ENCODE measurements at places on chromosomes 6 and 20.

DNA sequence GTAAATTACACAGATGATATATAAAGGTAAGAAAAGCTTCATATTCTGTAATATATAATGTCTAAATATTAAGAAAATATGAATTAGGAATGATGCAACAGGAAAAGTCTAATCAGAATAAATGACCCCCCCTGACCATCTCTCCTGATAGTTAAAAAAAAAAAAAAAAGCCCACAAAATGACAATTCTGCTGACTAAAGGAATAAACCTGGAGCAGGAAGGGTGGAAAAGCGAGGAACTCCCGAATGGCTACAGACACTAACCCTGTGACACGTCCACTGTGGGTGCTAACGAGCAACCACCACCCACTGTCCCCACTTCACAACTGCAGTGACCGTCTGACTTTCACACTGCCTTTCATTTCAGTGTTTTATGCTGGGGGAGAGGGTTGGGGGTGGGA lies 67.6 kb upstream of the FOXQ1 start:
- DNase-seq: no peak

DNA sequence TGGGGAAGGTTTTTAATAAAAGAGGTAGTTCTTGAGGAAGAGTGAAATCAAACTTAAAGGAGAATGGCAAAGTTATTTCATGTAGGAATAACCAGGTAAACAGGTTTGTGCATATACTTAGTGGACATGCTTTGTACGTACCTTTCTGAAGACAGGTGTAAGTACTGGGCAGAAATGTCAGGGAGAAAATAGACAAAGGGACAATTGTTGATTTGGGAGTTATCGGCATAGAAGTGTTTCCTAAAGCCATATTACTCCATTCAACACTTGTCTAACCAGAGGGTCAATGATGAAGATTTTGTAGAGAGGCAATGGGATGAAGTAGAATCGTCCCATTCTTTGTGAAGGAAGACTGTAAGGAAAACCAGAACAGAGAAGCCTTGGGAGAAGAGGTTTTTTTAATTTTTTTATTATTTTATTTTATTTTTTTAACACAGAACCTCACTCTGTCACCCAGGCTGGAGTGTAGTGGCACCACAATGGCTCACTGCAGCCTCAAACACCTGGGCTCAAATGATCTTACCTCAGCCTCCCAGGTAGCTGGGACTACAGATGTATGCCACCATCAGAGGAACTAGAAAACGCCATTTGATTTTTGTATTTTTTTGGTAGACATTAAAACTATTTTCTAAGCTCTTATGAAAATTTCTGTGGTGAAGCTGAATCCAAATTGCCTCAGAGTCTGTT lies 18.0 kb downstream of the SMAP1 start:
- no peak for DNase-seq

GRCh38 chr6:166772518-166772917 lies 145.5 kb upstream of the RPS6KA2 start:
- no peak for DNase-seq

DNA sequence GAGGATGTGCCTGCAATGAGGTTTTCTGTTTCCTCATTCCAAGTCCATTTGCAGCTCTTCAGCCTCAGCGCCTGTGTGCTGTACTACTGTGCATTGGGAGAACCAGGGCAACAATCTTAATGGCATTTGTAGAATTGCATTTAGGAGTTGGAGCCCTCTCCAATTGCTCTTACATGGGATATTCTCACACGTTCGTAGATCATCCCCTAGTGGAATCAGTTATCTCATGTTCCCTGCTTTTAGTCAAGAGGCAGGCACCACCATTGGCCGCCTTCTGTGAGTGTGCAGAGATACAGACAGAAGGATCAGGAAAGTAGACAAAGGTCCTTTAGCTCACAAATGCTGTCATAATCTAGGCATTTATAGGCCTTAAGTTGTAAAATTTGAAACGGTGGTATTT lies 84.2 kb upstream of the RGS17 start:
- DNase-seq: no peak

DNA sequence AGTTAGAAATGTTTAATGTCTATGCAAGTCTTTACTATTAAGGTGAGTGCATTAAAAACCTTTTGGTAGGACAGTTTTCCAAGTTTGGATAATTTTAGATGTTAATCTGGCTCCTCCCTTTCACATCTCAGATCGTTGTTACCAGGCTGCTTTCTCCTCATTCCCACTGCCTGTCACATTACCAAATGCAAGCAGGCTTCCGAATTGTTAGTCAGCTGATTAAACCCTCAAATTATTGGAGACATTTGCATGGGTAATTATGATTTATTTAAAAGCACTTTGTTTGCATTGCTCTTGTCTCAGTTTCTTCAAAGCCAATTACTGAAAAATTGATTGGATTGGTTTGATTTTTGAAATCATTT lies 816.5 kb downstream of the KIF16B start:
- no peak for DNase-seq

DNA sequence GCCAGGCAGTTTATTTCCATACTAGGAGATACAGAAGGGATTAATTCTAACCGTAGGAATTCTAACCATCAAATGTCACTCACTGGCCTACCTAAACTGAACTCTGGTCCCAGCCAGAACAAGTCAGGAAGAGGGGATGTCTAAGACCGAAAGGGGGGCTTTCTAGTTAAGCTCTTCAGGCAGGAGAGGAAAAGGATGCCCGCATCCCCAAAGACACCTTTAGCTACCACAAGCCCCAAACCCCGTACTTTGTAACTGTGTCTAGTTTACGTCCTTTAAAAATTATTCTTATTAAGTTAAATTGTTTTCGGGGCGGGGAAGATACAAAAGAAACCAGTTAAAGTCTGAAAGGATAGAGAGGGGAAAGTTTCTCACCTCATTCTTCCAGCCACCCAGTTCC lies 1.2 kb upstream of the ZNF76 start:
- no peak for DNase-seq

DNA sequence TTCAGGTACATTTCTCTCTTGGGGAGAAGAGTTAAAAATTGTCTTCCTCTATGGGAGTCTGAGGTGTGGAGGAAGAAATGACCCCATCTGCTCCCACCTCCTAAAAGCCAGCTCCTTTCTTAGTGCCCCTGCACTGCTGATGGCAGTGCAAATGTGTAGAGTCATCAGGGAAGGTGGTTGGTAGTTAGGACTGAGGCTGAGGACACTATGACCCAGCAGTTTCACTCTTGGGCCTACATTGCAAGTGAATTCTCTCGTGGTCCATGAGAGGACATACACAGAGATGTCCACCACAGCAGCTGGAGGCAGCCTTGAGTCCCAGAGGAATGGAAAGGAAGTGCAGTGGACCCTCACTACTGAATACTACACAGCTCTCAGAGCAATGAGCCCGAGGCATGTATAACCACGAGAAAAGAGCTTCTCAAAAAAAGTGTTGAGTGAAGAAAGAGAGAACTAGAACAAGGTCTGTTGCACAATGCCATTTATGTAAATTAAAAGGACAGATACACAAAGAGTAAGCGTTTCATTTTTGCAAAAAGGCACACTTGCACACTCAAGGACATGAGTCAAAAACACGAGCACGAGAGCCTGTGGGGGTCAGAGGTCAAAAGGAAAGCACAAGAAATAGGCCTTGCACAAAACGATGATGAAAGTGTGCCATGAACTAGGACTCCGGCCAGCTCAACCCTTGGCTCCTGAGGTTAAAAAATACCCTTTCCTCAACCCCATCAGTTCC lies 308.2 kb upstream of the PRND start:
- DNase-seq: no peak

- no peak for DNase-seq
These were observed 6.1 kb downstream of the SAMD3 start for GRCh38 chr6:130216620-130217019.

GRCh38 chr20:50271176-50271575 lies 80.5 kb downstream of the CEBPB start:
- DNase-seq: no peak

DNA sequence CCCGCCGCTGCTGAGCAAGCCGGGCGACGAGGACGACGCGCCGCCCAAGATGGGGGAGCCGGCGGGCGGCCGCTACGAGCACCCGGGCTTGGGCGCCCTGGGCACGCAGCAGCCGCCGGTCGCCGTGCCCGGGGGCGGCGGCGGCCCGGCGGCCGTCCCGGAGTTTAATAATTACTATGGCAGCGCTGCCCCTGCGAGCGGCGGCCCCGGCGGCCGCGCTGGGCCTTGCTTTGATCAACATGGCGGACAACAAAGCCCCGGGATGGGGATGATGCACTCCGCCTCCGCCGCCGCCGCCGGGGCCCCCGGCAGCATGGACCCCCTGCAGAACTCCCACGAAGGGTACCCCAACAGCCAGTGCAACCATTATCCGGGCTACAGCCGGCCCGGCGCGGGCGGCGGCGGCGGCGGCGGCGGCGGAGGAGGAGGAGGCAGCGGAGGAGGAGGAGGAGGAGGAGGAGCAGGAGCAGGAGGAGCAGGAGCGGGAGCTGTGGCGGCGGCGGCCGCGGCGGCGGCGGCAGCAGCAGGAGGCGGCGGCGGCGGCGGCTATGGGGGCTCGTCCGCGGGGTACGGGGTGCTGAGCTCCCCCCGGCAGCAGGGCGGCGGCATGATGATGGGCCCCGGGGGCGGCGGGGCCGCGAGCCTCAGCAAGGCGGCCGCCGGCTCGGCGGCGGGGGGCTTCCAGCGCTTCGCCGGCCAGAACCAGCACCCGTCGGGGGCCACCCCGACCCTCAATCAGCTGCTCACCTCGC lies 1.5 kb downstream of the ARID1B start:
- DNase-seq: peak; percentile 58

DNA sequence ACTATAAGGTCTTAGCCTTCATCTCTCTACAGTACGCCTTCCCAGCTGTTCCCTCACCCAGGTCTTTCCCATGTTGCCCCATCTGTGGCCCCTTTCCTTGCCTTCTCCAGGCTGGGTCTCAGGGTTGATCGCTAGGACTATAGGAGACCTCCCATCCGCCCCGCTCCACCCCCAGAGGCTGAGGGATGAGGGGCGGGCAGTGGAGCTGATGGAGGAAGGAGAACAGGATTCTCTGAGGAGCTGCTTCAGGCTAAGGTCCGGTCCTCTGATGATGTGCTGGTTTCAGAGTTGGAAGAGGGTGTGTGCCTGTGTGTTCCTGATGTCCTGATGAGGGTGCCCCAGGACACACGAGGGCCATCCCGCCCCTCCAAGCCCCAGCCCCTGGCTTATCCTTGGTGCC lies 154.8 kb upstream of the QKI start:
- no peak for DNase-seq

DNA sequence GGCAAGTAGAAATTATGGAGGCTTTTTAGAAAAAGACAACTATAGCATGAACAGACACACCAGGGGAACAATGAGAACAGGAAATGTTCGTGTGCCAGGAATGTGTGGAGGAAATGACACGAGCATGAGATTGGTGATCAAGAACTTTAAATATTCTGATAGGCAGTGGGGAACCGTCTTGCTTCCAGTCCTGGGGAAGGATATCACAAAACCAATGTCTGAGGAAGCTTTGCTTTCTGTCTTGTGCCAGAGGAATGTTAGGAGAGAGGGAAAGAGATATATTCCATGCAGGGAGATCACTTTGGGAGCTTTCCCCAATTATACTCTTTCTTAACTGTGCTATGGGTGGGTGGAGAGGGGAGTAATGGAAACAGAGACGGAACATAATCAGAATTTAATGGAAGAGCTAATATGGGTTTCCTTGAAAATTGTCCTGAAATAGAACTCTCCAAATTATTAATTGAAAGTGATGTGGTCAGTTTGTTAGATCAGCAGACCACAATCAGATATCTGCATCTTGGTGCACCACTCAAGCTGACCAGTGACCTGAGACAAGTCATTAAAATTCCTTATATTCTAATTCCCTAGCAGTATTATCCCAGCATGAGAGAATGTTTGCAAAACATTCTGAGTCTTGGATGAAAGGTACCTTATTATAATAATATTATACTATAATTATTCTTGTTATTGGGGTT lies 178.2 kb downstream of the SOX4 start:
- DNase-seq: peak; percentile 32

DNA sequence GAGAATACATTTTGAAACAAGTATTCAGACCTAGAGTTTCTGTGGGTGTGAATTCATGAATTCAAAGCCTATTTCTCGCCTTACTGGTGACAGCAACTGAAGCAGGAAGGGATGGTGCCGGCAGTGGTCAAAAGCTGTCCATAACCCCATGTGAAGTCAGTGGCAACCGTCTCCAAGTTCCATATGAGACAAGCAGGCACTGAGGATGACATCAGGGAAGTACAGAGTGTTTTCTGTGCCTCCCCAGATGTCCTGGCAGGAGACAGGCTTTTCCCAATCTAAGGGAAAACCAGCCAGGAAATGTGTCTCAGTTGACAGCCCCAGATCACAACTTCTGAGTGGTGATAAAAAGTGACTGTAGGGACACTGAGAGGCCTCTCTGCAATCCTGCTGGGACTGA lies 66.6 kb downstream of the HIVEP2 start:
- no peak for DNase-seq

- DNase-seq: peak; percentile 41
These were observed 51.3 kb downstream of the GCLC start for GRCh38 chr6:53493635-53494025.

- no peak for DNase-seq
These were observed 61.8 kb downstream of the TULP4 start for GRCh38 chr6:158374020-158374419.

- DNase-seq: peak; percentile 50
These were observed 7.8 kb downstream of the UBE3D start for GRCh38 chr6:83057705-83058321.

GRCh38 chr20:3797592-3798372 lies 1.7 kb downstream of the CDC25B start:
- DNase-seq: peak; percentile 55

GRCh38 chr6:151286214-151286613 lies 46.4 kb downstream of the AKAP12 start:
- peak; percentile 51 for DNase-seq
